Activated T-cell treated with anti-CD3 and anti-CD28 coated beads for 48 hours (primary cell): ENCODE measurements at places on chromosomes 2 and 18.

- DNase-seq = no peak
Measured at GRCh38 chr18:61426492-61427053, 93.3 kb downstream of the CDH20 start.

GRCh38 chr2:74741629-74742028, 87.6 kb downstream of the SEMA4F start:
- no peak for DNase-seq

DNA sequence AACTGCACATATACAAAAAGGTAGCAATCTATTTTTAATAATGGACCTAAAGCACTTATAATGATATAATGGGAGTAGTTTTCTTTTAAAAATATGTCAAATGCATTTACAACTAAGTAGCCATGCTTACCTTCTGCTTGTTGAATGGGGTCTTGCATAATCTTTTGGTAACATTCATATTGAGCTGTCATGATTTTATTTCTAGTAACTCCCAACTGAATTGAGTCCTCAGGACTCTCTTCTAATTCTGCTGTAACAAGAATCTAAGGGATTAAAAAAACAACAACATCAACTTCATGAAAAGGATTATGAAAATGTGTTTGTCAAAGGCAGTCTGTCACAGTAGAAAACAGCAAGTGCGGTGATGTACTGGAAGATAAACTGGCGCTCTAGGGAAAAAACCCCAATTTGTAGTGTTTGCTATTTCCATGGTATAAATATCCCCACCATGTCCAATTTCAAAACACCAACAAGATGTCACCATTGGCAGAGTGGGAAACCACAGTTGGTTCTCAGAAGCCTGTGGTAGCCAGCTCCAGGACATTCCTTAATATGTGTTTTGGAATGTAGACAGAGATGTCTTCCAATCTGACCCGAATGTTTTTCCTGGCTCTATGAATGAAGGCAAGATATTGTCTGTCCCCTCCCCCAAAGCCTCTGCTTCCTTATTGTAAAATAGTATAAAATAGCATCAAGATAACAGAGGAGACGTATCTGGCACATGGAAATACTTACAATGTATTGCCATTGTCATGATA, 64.8 kb downstream of the CALCRL start:
- DNase-seq = no peak

GRCh38 chr2:64727843-64728463, 74.2 kb upstream of the SERTAD2 start:
- DNase-seq = no peak

DNA sequence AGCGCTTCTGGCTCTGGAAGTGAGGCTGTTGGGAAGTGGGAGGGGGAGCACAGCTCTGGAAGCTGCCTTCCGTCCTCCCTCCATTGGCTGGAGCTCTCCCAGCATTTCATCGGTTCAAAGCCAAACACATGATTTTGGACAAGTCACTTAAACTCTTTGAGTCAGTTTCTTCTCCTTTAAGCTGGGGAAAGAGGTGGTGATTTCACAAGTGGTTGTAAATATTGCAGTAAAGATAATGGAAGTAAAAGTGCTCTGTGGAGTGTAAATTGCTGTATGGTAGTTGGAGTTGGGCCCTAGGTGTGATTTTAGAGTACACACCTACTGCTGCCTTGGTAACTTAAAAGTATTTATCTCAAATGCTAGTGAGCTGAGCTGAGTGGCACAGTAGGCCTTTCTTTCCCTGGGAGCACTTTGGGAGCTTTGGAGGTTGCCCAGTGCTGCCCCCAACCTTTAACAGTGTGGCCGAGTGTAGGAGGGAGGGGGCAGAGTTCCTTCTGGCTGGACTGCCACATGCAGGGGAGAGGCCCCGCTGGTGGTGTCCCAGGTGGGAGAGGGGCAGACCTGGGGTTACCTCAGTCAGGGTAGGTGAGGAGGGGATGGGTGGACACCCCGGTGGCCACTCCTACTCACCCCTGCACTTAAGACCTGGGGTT, 54.7 kb downstream of the ASAP2 start:
- no peak for DNase-seq

DNA sequence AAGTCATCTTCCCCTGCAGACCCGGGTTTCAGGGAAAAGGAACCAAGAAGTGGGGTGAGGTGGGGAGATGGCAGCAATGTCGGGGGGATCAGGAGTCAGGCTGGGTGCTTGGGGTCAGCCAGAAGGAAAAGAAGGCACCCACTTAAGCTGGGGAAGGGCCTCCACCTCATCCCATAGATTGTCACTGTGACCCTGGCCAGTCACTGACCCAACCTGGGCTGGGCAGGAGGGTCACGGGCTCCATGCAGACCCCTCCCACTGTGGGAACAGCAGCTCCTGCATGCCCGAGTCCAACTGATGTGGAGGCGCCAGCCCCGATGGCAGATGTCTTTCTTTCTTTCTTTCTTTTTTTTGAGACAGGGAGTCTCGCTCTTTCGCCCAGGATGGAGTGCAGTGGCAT, 53.6 kb upstream of the HAAO start:
- DNase-seq = no peak

DNA sequence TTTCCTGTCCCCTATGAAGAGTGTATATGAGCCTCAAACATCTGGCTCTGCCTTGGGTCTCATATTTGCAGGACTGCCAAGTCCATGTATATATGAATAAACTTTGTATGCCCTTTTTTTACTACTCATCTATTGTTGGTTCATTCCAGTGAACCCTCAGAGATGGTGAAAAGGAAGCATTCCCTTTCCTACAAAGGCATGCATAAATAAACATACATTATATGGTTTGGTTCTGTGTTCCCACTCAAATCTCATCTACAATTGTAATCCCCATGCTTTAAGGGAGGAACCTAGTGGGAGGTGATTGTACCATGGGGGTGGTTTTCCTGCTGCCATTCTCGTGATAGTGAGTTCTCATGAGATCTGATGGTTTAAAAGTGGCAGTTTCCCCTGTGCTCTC, 534.2 kb downstream of the SPAG16 start:
- DNase-seq = no peak

- no peak for DNase-seq
Measured at GRCh38 chr2:42560899-42561298, 7.5 kb upstream of the MTA3 start.

DNA sequence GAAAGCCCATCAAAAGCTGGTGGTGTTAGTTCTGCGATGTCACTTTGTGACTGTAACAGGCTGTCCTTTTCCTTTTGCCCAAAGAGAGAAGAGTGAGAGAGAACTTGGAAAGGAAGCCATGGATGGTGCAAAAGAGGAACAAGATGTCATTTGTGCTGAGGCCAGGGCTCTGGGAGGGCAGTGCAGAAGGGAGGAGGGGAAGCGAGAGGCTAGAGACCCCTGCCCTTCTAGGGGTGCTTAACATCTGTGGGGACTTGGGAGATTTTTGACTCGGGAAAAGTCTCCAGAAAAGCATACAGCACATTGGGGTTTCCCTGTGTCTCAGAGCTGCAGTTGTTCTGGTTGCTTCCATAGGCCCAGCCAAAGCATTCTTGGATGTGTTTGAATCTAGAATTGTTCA, 49.6 kb downstream of the ZBTB7C start:
- DNase-seq = no peak

DNA sequence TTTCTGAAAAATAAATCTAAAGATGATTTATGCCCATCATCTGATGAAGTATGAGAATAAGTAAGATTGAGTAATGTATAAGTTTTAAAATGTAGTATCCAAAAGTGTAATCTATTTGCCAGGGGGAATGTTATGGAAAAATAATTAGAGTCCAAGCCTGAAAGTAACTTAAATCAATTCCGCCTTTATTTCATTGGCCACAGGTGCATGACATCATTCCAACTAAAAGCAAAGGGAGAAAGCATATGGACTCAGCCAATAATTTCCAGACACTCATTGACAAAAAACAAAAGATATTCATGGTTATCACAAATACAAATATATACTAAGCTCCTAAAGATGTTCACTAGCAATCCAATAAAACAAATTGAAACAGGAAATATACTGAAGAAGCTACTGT, 752.6 kb upstream of the TMEFF2 start:
- no peak for DNase-seq
